Mesothelial cell of epicardium (in vitro differentiated cells): ENCODE measurements at places on chromosomes 4 and X. TPM values are rescaled to one million over a fixed set of nuclear protein-coding genes. Genes with fewer than 3 reads are reported as not detected.

Gene SPRY1
- total RNA-seq = 39.1 to 42.0 TPM (median 41.8 TPM) in 3 replicates

Gene SSX4
- not detected in 3 replicates for total RNA-seq

Gene PUDP
- total RNA-seq = 41.4 to 45.6 TPM (median 44.5 TPM) in 3 replicates

Gene ERAS
- total RNA-seq = 0.33 to 0.63 TPM (median 0.54 TPM) in 3 replicates

Gene TMPRSS11B
- total RNA-seq = not detected in 3 replicates

Gene RNF150
- total RNA-seq = 38.5 to 40.7 TPM (median 40.1 TPM) in 3 replicates

Gene CCDC149
- 15.3 to 17.6 TPM (median 16.2 TPM) in 3 replicates for total RNA-seq

Gene DCAF4L1
- total RNA-seq = 0.09 to 0.11 TPM in 2 of 3 replicates, not detected in the other

DNA sequence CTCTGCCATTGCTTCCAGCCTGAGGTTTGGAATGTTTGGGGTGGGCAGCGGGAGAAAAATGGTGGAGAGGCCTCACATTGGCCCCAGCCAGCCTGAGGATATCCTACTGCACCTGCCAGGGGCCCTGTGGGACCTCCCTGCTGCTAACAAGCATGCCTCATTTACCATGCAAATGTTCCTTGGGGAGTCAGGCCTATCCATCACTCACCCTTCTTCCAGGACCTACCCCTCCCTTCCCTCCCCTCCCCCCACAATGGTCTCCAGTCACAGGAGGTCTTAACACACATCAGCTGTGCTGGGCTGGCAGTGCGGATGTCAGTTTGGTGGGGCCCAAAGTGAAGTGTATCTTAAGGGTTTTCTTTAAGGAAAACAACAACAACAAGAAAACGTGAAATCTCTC lies 139.2 kb downstream of the SHOX start:
- no peak overlapping the region for H3K4me3 ChIP-seq
- H3K27ac ChIP-seq = no peak overlapping the region
- DNase-seq = no peak
- peaks cover 6% of the 10 kb centered on the region for H3K4me1 ChIP-seq
- no peaks in the 10 kb centered on the region for H3K27me3 ChIP-seq

- H3K27ac ChIP-seq = no peak overlapping the region
- H3K4me3 ChIP-seq = no peak overlapping the region
- DNase-seq = no peak
- H3K36me3 ChIP-seq = no peaks in the 10 kb centered on the region
- H3K27me3 ChIP-seq = peaks cover 46% of the 10 kb centered on the region
Observed at GRCh38 chrX:46575991-46576392, 2.4 kb downstream of the CHST7 start.

- no peaks in the 10 kb centered on the region for H3K4me1 ChIP-seq
- H3K4me3 ChIP-seq = no peak overlapping the region
- no peaks in the 10 kb centered on the region for H3K27me3 ChIP-seq
- H3K27ac ChIP-seq = no peak overlapping the region
Observed at GRCh38 chr4:48585401-48585800, 95.3 kb downstream of the ZAR1 start.

GRCh38 chr4:151484396-151485102 lies 75.6 kb downstream of the FHIP1A start:
- DNase-seq = no peak
- no peaks in the 10 kb centered on the region for H3K27me3 ChIP-seq
- H3K27ac ChIP-seq = peak overlapping the region; percentile 37

DNA sequence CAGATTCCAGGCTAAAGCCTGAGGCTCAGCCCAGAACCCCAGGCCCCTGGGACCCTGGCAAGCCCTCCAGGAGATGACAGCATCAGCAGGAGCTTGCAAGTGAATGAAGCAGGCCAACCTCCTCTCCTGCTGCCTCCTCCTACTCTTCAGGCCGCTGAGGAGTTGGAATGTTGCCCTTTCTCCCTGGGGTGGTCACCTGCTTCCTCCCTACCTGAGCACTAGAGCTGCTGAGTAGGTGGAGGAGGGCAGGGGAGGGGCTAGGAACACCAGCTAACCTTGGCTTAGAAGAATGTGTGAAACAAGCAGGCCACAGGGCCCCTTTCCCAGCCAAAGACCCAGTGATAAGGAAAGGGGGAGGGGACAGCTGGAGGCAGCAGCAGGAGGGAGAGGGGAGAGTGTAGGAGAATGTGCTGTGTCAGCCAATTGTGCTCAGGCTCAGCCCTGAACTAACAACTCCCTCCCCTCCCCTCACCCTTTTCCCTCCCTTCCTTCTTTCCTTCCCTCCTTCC lies 58.0 kb downstream of the PJA1 start:
- peak overlapping the region; percentile 91 for H3K27ac ChIP-seq
- DNase-seq = no peak
- H3K4me1 ChIP-seq = peaks cover 55% of the 10 kb centered on the region
- no peak overlapping the region for H3K4me3 ChIP-seq
- no peaks in the 10 kb centered on the region for H3K27me3 ChIP-seq

DNA sequence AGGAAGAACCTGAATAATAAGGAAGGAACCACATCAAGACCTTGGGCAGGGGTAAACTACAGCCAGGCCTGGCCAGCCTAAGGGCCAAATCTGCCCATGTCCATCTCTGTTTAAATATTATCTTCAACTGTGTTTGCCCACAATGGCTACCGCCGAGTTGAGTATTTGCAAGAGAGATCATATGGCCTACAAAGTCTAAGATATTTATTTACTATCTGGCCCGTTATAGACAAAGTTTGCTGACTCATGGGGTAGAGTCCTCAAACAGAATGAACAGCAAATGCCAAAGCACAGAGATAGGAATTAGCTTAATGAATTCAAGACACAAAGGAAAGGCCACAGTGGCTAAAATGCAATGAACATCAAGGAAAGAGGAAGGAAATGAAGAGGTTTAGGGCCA lies 44.8 kb downstream of the RPS6KA3 start:
- H3K36me3 ChIP-seq = no peaks in the 10 kb centered on the region
- no peak overlapping the region for H3K4me3 ChIP-seq
- peaks cover 4% of the 10 kb centered on the region for H3K4me1 ChIP-seq
- no peak for DNase-seq

DNA sequence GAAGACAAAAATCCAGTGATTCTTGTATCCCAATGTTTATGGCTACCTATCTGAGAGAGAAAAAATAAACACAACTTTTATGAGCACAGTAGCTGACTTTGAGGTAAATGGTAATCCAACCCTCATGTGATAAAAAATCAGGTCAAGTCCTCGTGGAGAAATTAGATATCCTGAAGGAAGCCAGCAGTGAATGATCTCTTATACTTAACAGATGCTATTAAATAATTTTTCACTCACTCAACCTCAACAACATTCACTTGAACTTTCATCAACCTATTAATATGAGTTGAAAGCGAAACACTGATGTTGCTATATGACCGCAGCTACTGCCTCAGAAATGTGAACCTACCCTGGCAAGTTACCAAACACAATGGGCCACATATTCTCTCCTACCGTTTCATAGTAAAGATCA lies 105.4 kb downstream of the GPC3 start:
- peak overlapping the region; percentile 28 for H3K27ac ChIP-seq
- H3K4me1 ChIP-seq = peaks cover 45% of the 10 kb centered on the region
- H3K36me3 ChIP-seq = peaks cover 9% of the 10 kb centered on the region
- H3K27me3 ChIP-seq = no peaks in the 10 kb centered on the region
- no peak overlapping the region for H3K4me3 ChIP-seq

DNA sequence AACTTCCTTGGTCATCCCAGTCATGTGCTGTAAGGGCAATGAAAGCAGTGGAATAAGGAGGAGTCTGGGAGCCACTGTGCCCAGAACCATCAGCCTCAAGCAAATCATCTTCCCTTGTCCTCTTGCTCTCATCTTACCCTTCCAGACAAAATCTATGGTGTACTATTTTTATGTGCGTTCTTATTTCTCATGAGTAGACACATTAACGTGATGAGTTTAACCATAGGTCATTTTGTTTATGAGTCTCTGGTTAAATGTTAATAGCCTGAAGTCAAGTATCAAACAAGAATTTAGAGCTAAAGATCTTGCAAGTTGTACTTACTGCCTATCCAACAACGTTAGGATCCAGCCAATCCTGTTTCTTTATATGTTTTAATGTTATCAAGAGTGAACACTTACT lies 495.3 kb downstream of the SPRY1 start:
- H3K27me3 ChIP-seq = no peaks in the 10 kb centered on the region
- peaks cover 44% of the 10 kb centered on the region for H3K4me1 ChIP-seq
- peak overlapping the region; percentile 85 for H3K27ac ChIP-seq

DNA sequence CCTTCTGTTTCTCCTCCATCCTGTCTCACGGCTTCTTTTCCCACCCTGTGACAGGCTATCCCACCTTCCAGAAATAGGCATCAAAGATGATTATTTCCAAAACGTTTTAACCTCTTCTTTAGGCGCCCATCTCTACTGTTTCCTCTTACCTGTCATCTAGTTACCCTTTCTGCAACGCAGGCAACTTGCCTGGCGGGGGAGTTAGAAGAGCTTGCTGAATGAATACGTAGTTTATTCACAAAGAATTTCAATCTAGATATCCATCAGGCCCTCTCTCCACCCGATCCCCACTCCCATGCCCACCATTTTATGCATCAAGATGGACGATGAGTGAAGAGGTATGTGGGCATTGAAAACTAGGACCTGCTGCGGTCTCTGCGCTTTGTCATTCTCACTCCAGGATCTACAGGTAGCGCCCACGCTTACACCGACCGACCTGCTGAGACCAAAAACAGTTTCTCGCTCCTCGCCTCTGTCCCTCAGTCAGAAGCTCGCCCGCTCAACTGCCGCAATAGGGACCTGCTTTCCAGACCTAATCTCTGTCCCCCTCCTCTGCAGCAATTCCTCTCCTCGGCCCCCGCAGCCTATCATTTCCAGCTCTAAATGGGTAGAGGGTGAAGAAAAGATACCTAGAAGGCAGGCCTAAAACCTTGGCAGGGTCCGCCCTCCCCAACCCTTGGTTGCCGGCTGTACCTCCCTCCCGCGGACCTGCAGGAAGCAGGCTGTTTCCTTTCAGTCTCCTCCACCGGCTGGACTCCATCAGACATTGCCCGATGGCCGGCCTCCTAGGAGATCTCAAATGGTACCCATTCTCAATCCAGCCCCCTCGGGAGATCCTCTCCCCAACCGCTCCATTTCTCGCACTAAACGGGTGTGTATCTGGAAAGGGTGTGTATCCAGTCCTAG lies 624 bp downstream of the BEX5 start:
- H3K4me1 ChIP-seq = no peaks in the 10 kb centered on the region
- H3K27ac ChIP-seq = no peak overlapping the region
- H3K4me3 ChIP-seq = peak overlapping the region; percentile 55
- no peak for DNase-seq

- H3K4me3 ChIP-seq = peak overlapping the region; percentile 48
- peak overlapping the region; percentile 93 for H3K27ac ChIP-seq
- H3K36me3 ChIP-seq = no peaks in the 10 kb centered on the region
- peaks cover 33% of the 10 kb centered on the region for H3K4me1 ChIP-seq
- H3K27me3 ChIP-seq = no peaks in the 10 kb centered on the region
Observed at GRCh38 chr4:4641661-4642495, 100.0 kb upstream of the STX18 start.

DNA sequence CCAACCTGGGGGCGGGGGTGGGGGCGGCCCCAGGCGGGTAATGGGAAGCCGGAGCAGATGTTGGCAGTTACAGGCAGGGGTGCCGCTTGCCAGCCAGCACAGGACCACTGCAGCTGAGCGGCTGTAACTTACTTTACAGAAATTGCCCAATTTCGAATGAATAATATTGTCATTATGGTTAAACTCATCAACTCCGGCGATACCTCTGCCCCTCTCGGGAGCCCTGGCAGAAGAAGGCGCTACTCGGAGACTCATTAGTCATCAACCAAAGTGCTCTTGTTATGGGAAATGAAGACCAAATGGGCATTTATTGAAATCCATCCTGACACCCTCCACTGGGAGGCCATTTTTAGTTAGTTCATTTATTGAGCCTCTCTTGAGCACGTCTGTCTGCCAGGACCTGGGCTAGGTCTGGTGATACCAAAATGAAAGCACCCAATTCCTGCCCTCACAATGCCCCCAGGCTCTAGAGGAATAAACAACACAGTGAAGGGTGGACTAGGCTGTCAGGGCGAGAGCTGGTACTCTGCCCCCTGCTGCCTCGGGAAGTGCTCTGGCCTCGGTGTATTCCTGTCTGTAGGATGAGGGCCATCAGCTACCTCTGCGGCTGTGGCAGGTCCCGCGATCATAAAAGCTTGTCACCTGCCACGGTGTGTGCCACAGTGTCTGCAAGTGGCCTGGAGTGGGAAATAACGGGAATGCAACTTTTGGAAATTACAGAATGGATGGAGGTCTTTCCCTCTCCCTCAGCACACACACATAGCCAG lies 159.1 kb upstream of the PSAPL1 start:
- H3K27me3 ChIP-seq = peaks cover 78% of the 10 kb centered on the region
- H3K27ac ChIP-seq = no peak overlapping the region
- no peak for DNase-seq
- H3K4me3 ChIP-seq = no peak overlapping the region

DNA sequence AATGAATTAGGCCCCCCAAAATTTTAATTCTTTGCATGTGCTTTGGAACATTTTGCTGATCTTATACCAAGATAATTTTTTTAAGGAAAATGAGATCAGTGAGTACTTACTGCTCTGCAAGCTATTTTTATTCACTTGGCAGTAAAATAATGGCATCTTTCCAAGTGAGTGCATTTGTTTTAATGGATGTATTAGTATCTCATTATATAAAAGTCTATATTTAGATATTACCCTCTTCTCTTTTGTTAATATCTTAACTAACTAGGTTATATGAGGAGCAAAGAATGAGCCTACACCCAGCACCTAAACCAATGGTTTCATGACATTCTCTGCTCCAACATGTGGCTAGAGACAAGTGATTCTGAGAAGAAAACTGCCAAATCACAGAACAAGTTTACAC lies 21.1 kb upstream of the ARAF start:
- no peaks in the 10 kb centered on the region for H3K27me3 ChIP-seq
- no peaks in the 10 kb centered on the region for H3K36me3 ChIP-seq
- H3K27ac ChIP-seq = no peak overlapping the region
- no peak overlapping the region for H3K4me3 ChIP-seq

GRCh38 chr4:157997296-157997695 lies 175.5 kb downstream of the GASK1B start:
- H3K27ac ChIP-seq = no peak overlapping the region
- no peak for DNase-seq
- H3K36me3 ChIP-seq = no peaks in the 10 kb centered on the region
- H3K4me3 ChIP-seq = no peak overlapping the region
- peaks cover 41% of the 10 kb centered on the region for H3K4me1 ChIP-seq
- no peaks in the 10 kb centered on the region for H3K27me3 ChIP-seq

DNA sequence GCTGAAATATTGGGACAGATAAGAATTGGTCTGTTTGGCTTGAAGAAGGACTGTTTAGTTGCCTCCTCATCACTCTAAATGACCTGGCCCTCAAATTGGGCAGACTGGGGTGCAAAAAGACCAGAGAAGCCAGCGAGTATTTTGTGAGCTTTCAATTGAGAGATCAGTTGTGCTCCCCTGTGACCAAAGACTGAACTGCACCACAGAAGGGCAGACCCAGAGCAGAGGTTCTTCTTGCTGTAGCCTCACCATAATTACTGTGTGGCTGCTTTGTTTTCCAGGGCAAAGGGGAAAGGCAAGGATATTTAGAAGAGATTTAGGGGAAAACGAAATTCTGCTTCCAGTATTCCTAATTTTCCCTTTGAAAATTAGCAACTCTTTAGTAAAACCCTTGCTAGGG lies 104.0 kb upstream of the MBNL3 start:
- no peak overlapping the region for H3K4me3 ChIP-seq
- H3K4me1 ChIP-seq = peaks cover 12% of the 10 kb centered on the region
- H3K27ac ChIP-seq = no peak overlapping the region
